ENCODE measurements at places on chromosomes 12 and 14. TPM values are rescaled to one million over a fixed set of nuclear protein-coding genes. Genes with fewer than 3 reads are reported as not detected.
A peak's percentile ranks its signal among the peaks of the same experiment; 100 is the strongest.

The CLEC14A gene
- total RNA-seq = 256 TPM

The TOGARAM1 gene
- total RNA-seq = 17.9 TPM

The ZFHX2 gene
- 0.49 TPM for total RNA-seq

The HELB gene
- total RNA-seq = 0.79 TPM

The SOAT2 gene
- not detected for total RNA-seq

The NOP9 gene
- 41.3 TPM for total RNA-seq

The FITM1 gene
- total RNA-seq = not detected

The KRT2 gene
- total RNA-seq = not detected

The PGF gene
- 209 TPM for total RNA-seq

The KCNC2 gene
- not detected for total RNA-seq

The AQP5 gene
- 0.07 TPM for total RNA-seq

GRCh38 chr14:74983343-74983742 lies 19.4 kb upstream of the EIF2B2 start:
- peak; percentile 65 for DNase-seq

DNA sequence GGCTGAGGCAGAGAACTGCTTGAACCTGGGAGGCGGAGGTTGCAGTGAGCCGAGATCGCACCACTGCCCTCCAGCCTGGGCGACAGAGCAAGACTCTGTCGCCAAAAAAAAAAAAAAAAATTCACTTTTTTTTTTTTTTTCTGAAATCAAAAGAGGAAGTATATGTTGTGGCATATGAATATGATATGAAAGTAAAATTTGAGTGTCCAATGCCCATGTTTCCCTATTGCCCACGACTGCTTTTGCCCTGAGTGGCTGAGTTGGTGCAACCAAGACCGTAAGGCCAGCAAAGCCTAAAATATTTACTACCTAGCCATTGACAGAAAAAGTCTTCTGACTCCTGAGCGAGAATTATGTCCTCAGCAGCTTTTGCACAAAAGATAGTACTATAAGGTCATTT lies 101.7 kb upstream of the PARP11 start:
- no peak for DNase-seq

DNA sequence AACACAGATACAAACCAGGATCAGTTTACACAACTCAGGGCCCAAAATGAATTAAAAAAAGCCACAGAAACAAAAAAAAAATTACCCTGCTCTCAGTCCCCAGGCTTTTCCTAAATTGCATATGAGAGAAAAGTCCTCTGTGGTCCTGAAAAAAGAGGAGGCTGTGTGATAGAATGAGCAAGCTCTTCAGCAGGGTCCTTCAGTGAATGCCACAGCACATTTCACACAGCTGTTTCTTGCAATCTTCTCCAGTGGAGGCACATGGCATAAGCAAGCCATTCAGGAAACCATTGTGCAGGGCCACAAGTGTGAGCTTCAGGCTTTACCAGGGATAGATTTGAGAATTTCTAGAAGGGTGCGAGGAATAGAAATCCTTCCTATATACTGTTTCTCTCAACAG lies 168.5 kb downstream of the PPM1H start:
- DNase-seq = no peak

DNA sequence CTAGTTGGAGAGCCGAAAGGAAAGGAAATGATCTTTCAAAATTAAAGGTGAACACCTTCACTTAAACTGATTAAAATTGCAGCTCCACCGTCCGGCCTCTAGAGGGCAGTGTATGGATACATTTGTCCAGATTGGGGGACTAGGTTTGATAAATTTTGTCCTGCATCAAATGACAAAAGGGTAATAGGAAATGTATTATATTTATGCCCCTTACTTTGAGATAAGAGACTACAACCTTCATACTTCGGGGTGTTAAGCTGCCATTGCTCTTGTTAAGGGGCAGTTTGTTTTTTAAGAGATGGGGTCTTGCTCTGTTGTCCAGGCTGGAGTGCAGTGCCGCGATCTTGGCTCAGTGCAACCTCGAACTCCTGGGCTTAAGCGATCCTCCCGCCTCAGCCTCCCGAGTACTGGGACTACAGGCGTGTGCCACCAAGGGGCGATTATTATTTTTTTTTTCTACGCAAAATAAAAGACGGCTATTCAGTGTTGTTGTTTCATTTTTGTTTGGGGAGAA lies 818 bp upstream of the SUOX start:
- DNase-seq = no peak

GRCh38 chr14:76916040-76916715 lies 90.0 kb downstream of the LRRC74A start:
- DNase-seq = no peak
